ENCODE measurements at places on chromosomes 7 and 10.

- DNase-seq: no peak
Observed at GRCh38 chr10:122659651-122660050, 40.0 kb downstream of the C10orf120 start.

DNA sequence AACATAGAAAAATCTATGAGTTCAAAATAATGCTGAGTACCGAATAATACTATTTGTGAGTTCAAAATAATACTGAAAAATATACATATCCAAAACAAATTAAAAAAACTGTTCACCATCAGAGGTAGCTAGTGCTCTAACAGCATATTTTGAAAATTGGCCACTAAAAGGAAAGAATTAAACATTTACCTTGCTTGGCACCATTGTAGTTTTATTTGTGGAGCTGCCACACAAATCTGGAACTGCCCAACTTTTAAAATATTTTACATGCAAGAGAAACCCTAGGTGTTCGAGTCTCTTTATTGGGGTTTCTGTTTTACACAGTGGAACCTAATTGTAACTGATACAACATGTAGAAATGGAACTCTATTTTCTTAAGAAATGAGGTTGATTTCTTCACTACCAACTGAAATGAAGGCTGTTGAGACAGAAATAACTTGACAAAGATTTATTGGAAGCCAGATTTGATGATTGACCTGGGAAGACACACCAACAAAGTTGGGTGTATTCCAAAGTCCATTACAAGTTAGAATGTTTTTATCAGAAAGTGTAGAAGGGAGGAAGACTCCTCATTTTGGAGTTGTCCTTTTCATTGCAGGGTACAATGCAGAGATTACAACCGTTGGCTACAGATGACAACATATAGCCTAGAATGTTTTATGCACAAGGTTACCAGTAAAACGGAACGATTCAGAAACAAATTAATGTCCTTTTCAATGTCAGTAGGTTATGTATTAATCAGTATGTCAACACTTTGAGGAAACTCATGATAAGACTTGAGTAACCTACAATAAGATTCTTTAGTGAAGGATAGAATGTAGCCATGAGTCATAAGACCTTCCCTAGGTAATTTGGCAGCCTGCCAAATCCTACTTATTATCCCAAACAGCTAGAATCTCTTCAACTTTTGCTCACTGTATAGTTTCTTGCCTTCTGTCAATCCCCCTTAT lies 73.8 kb upstream of the PAPSS2 start:
- no peak for DNase-seq

DNA sequence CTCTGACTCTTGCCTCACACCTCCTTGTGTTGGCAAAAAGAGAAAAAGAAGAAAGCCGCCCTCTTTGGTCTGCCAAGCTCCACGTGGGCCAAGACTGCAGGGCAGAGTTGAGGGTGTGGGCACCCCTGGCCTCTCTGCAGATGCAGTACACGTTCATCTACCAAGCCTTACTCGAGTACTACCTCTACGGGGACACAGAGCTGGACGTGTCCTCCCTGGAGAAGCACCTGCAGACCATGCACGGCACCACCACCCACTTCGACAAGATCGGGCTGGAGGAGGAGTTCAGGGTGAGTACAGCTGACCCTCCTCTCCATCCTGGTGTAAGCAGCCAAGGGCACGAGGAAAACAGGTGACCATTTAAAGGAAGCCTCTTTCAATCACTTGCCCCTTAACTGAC lies 56.1 kb downstream of the MKI67 start:
- DNase-seq: no peak

- DNase-seq: no peak
Observed at GRCh38 chr10:75231672-75232581, 3.8 kb downstream of the COMTD1 start.

DNA sequence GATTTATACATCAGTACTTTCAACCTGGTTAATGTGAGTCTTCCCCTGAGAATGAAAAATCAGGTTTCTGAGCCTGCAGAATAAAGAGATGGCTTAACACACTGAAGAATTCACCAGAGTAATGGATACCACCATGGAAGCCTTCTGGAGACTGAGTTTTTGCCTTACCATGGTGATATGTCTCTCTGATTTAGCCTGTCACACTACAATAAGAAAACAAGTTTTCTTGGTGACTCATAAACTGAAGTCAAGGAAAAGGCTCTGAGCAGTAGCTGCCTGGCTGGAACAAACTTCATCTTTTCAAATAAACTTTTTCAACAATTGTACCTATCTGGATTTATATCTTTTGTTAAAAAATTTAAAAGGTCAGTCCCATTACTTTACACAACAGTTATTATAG lies 229.0 kb downstream of the PRPF18 start:
- DNase-seq: no peak

- no peak for DNase-seq
Observed at GRCh38 chr7:103446049-103446520, at the start of gene SLC26A5. Gene SLC26A5, minus strand, starts transcription at chr7:103446207. Its CDS starts 24,693 bp downstream, at chr7:103421514.

- DNase-seq: no peak
Observed at GRCh38 chr7:99196536-99197258, 11.2 kb downstream of the KPNA7 start.

DNA sequence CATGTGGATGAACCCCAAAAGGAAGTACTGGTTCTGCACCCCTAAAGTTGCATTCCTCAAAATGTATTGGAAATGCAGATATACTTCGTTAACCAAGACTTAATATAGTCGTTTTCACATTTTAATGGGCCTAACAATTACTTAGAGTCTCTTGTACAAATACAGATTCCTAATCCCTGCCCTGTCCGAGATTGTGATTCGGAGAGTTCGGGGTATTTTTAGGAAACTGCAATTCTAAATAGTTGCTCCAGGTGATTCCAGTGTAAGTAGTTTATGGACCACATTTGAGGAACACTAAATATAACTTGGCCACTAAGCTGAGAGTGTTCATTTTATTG lies 830 bp downstream of the TRUB1 start:
- no peak for DNase-seq

DNA sequence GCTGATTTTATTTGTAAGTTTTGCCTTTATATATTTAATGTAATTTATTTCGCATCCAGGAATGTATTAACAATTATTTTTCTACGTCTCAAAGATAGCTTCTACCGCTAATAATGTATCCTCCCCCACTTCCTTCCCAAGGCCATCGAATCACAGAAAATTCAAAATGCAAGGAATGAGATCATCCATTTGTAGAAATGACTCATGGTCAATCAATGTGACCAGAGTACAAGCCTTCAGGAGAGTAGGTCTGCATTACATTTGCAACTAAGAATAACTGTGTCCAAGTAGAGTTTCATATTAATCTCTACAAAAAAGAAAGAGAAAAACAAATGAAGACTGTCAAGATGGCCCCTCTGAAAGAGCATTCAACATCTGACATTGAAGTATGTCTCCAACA lies 205.9 kb upstream of the PHF14 start:
- DNase-seq: no peak

DNA sequence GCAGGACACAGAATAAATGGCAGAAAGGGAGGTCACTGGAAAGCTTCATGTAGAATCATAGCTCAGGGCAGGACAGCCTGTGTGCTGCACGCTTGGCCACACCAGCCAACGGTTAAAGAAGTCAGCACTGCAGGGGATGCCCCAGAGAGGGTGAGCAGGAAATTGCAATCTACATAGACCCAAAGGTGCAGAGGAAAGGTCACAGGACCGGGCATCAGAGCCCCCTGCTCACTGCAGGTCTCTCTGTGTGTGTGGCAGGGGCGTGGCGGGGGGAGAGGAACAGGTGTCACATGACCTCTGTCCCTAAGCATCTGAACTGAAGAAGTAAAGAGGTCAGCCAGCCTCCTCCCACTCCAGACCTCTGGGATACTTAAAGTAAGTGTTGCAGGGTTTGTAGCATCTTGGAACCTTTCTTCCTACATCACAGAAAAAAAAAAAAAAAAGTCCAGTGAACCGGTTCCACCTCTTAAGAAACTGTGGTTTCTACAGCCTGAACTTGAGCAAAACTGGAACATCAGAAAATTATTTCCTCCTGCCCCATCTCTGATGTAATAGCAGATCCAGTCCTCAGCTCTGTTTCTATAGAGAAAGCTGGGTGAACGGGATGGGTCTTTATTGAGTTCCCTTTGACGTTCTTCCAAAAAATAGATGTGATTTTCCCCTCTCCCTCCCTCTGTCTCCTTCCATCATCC lies 64.3 kb downstream of the RGS10 start:
- DNase-seq: no peak

- DNase-seq: no peak
Observed at GRCh38 chr10:110790913-110791506, 80.7 kb upstream of the PDCD4 start.

Measured in activated CD4-positive, alpha-beta T cell treated with anti-CD3 and anti-CD28 coated beads for 4 hours (primary cell).